ENCODE measurements at places on chromosomes 16 and 17.

DNA sequence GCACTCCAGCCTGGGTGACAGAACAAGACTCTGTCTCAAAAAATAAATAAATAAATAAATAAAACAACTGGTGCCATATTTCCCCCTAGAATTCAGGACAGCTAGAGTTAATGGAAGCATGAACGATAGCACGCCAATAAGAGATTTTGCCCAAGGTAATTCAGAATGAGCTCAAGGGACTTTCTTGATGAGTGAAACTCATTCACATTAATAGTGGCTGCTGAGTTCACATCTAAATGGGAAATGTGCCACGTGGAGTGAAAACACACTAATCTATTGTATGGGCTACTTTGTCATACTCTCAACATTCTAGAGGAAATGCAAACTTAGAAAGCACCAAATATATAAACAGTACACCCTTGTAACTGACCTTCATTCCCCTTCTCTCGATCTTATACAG lies 47.4 kb upstream of the PSMD7 start:
- DNase-seq = no peak

DNA sequence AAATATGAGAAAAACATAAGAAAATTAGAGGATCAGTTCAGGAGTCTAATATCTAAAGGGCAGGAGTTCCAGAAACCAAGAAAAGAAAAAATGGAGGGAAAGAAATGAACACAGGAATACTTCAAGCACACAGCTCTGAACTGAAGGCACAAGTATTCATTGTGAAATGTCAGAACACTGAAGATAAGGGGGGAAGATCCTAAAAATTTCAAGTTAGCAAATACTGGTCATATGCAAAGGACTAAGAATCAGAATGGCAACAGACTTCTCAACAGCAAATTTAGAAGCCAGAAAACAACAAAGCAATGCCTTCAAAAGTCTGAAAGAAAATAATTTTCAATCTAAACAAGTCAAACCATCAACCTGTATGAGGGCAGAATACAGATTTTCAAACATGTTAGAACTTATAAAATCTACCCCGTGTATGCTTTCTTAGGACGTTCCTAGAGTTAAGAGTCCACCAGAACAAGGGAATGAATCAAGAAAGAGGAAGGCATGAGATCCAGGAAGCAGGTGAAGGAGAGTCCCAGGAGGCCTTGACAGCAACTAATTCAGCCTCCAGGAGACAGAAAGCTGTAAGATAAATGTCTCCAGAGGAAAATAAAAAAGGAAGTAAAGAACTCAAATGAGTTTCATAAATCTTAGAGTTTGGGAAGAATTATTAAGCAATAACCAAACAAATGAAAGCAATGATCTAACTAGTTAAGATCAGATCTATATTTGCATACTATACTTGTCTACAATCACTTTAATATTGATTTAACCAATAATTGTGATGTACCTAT lies 2.8 kb downstream of the BRD7 start:
- no peak for DNase-seq

GRCh38 chr17:31527606-31528005 lies 136.1 kb downstream of the RAB11FIP4 start:
- no peak for DNase-seq

DNA sequence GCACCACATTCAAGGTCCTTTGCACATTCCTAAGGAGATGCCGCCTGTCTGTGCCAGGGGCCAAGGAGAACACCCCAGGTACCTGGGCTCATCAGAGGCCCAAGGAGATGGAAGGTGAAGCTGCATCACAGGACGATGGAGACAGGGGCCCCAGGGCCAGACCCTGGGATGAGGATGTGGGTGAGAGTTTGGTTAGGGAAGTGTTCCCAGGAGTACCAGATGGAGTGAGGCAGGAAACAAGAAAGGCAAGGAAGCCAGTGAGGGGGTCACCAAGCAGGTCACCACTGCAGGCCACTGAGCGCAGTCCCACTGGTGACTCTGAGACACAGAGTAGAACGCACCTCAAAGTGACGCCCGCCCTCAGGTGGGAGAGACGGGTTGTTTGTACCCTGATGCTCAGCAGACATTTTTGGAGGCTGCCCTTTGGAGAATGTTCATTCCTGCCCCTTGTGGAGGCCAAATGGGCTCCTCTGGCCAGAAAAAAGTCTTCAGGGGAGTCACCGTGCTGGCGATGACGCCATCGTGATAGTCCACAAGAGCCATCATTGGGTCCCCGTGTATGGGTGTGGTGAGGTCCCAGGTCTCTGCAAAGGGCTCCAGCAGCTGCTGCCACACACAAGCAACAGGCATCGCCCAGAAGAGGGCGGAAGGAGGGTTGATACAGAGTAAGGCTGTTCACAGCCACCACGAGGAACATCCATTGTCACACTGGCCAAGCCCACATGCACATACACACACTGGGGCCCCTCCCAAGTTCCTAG lies 57.5 kb downstream of the BEAN1 start:
- no peak for DNase-seq

DNA sequence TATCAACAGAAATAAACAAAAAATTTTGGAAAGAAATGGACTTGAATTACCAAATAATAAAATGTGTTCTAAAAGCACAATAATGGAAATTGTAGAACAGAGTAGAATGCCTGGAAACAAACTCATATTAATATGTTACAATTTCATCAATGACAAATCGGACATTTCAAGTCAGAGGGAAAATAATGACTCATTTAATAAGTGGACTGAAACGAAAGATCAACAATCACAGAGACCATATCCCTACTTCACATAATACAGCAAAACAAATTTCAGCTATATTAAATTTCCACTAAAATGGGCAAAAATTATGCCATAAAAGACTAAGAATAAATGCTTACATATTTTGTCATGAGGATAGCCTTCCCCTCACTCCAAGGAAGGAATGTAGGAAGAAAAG lies 25.7 kb downstream of the CDYL2 start:
- no peak for DNase-seq
